ENCODE measurements at places on chromosomes 4 and X. TPM values are rescaled to one million over a fixed set of nuclear protein-coding genes. Genes with fewer than 3 reads are reported as not detected.

DNA sequence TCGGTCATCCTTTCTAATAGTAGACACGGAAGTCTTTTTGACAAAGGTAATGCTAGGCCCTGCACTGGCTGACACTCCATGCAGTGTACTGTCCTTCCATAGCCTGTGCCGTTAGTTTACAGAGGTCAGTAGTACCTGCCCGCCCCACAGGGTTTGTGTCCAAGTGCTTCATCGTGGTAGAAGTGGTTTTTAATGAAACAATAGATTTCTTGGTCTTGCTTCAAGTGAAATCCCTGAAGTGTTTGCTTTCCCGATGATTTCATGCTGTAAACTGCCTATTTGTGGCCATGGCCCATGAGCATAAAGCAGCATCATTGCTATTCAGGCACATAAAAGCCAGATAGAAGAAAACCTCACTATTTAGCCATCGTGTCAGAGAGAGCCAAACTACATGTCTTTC lies 139.3 kb downstream of the GPR143 start:
- no peaks in the 10 kb centered on the region for H3K4me1 ChIP-seq
- H3K4me3 ChIP-seq: no peak overlapping the region
- H3K27me3 ChIP-seq: no peaks in the 10 kb centered on the region
- no peaks in the 10 kb centered on the region for H3K36me3 ChIP-seq
- no peak overlapping the region for H3K27ac ChIP-seq

- H3K4me3 ChIP-seq: no peak overlapping the region
- H3K36me3 ChIP-seq: no peaks in the 10 kb centered on the region
- DNase-seq: no peak
- no peaks in the 10 kb centered on the region for H3K4me1 ChIP-seq
- H3K27me3 ChIP-seq: no peaks in the 10 kb centered on the region
These were observed 17.4 kb downstream of the FAM199X start for GRCh38 chrX:104183685-104184084.

DNA sequence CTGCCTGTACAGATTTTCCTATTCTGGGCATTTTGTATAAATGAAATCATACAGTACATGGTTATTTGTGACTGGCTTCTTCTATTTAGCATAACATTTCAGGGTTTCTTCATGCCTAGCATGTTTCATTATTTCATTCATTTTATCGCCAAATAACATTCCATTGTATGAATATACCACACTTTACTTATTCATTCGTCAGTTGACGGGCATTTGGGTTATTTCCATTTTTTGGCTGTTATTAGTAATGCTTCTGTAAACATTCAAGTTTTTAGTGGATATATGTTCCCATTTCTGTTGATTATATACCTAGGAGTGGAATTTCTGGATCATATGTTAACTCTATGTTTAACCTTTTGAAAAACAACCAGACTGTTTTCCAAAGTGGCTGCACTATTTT lies 47.5 kb downstream of the INTS12 start:
- no peaks in the 10 kb centered on the region for H3K36me3 ChIP-seq
- H3K4me3 ChIP-seq: no peak overlapping the region
- no peak overlapping the region for H3K27ac ChIP-seq
- H3K27me3 ChIP-seq: no peaks in the 10 kb centered on the region

- no peaks in the 10 kb centered on the region for H3K27me3 ChIP-seq
- no peak for DNase-seq
- H3K36me3 ChIP-seq: no peaks in the 10 kb centered on the region
- H3K4me3 ChIP-seq: no peak overlapping the region
- H3K4me1 ChIP-seq: no peaks in the 10 kb centered on the region
These were observed 9.3 kb downstream of the FGFBP2 start for GRCh38 chr4:15953625-15954024.

- no peak overlapping the region for H3K27ac ChIP-seq
- H3K4me3 ChIP-seq: no peak overlapping the region
- H3K27me3 ChIP-seq: no peaks in the 10 kb centered on the region
- no peaks in the 10 kb centered on the region for H3K36me3 ChIP-seq
These were observed 67.4 kb downstream of the ZNF182 start for GRCh38 chrX:47936224-47936939.

DNA sequence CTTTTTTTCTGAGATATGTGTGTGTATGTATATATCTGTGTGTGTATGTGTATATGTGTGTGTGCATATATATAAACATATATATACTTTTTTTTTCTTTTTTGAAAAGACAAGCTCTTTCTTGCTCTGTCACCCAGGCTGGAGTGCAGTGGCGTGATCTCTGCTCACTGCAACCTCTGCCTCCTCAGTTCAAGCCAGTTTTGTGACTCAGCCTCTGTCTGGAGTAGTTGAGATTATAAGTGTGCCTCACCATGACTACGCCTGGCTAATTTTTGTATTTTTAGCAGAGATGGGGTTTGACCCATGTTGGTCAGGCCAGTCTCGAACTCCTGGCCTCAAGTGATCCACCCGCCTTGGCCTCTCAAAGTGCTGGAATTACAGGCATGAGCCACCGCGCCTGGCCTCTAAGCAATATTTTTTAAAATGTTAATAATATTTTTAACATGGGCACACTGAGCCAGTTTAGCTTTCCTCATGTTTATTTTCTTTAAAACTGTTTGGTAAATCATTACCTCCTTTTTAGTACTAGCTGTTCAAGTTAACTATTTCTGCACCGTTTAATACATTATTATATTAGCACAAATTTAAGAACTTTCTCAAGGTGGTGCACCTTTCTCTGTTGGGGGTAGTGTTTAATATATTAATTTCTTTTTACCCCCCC lies 33.3 kb downstream of the BBS12 start:
- DNase-seq: no peak
- no peaks in the 10 kb centered on the region for H3K36me3 ChIP-seq
- no peaks in the 10 kb centered on the region for H3K4me1 ChIP-seq
- H3K4me3 ChIP-seq: no peak overlapping the region
- no peaks in the 10 kb centered on the region for H3K27me3 ChIP-seq

Gene CLCN4
- total RNA-seq: 3.6 TPM

Gene TGIF2LX
- not detected for total RNA-seq
